ENCODE measurements at places on chromosomes 12 and 14. TPM values are rescaled to one million over a fixed set of nuclear protein-coding genes. Genes with fewer than 3 reads are reported as not detected.
A peak's percentile ranks its signal among the peaks of the same experiment; 100 is the strongest.

Gene HHIPL1
- total RNA-seq, result 1.7 TPM

Gene SPIC
- total RNA-seq, result 2.3 TPM

Gene TAS2R8
- total RNA-seq, result 0.25 TPM

Gene OTX2
- total RNA-seq, result not detected

DNA sequence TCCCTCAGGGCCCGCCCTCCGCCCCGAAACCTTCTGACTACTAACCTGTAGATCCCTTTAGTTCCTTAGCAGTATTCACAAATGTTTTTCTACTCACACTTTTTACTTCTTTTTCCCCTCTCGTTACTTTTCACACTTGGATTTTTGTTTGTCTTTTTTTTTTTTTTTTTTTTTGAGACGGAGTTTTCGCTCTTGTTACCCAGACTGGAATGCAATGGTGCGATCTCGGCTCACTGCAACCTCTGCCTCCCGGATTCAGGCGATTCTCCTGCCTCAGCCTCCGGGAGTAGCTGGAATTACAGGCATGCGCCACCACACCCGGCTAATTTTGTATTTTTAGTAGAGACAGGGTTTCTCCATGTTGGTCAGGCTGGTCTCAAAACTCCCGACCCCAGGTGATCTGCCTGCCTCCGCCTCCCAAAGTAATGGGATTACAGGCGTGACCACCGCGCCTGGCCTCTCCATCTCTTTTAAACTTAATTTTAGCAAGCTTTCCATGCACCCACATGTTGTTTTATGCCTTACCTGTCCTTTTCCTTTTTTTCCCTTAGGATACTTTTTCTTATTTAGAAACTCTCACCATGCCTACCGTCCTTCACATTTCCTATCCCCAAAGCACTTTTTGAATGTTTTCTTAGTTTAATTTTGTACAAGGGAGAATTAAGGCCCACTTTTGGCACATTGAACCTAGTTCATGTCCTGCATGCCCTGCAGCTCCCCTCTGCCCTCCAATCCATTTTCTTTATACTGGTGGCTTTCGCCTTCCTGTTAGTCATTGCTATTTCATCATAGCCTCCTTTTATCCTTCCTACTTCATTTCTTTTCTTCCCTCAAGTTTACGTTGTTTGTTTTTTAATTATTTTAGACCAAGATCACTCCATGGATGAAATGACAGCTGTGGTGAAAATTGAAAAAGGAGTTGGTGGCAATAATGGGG is 1.1 kb downstream of the SP1 start:
- peak overlapping the region; percentile 66 for H3K4me3 ChIP-seq
- peaks cover 41% of the 10 kb centered on the region for H3K4me1 ChIP-seq
- H3K27me3 ChIP-seq, result no peaks in the 10 kb centered on the region
- H3K36me3 ChIP-seq, result peaks cover 23% of the 10 kb centered on the region
- no peak for DNase-seq
- peak overlapping the region; percentile 76 for H3K27ac ChIP-seq

Data from liver (tissue), 10 donors.